Heart left ventricle (tissue), 16 donors: ENCODE measurements at places on chromosomes 1 and 21. TPM values are rescaled to one million over a fixed set of nuclear protein-coding genes. Genes with fewer than 3 reads are reported as not detected.

The MRPL39 gene
- 69.3 TPM for polyA plus RNA-seq

The KCNA2 gene
- 0.19 TPM for polyA plus RNA-seq

The CATSPERE gene
- polyA plus RNA-seq: 0.11 TPM

The CYP4A11 gene
- 0.06 TPM for polyA plus RNA-seq

The ATP1A4 gene
- polyA plus RNA-seq: not detected

The CYYR1 gene
- polyA plus RNA-seq: 21.9 TPM

The GBP3 gene
- 2.4 TPM for polyA plus RNA-seq

The GADD45A gene
- polyA plus RNA-seq: 57.3 TPM

The CRYBG2 gene
- not detected for polyA plus RNA-seq

DNA sequence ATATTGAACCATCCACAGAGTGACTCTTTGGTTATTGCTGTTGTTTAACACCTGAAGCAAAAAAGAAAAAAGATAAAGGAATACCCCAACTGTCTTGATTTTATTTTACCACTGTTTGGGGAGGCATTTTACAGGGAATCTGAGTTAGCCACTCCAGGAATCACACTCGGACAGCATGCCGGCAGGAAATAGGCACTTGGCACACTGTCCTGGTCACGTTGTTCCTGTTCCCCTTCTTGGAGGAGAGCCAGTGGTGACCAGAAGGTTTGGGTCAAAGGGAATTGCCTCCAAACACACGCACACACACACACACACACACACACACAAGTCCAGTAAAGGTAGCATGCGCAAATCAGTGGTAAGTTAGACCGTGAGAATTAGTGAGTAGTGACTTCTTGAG is 13.8 kb downstream of the RGS4 start:
- peak; percentile 37 for DNase-seq

GRCh38 chr21:43997766-43998742 is 14.1 kb upstream of the TRAPPC10 start:
- DNase-seq: no peak

GRCh38 chr1:61323681-61324328 is 241.4 kb downstream of the NFIA start:
- DNase-seq: no peak

- DNase-seq: no peak
Observed at GRCh38 chr1:177812144-177812543, 157.7 kb downstream of the SEC16B start.

GRCh38 chr1:161285521-161285920 is 24.2 kb downstream of the MPZ start:
- DNase-seq: no peak

DNA sequence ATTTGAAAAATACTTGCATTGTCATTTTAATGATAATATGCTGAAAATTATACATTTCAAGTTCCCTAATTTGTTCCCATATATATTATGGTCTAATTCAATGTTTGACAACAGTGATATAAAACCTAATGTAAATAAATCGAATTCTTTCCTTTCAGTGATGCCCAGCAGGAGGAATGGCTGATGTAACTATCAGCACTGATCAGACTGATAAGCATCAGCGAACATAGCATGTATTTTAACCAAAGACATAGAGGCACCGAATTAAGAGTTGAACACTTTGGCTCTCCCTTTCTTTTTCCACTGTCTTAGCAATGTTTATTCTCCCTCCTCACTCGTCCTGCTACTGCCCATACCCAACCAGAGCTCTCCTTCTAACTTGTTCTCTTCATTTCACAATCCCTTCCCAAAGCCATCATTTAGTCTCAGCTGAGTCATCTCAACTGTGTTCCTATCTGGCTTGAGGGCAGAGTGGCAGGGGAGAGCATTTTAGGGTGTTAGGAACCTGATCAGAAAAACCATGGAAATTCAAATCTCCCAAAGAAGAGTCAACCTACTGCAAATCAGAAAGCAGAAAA is 58.8 kb upstream of the C1orf115 start:
- DNase-seq: no peak

DNA sequence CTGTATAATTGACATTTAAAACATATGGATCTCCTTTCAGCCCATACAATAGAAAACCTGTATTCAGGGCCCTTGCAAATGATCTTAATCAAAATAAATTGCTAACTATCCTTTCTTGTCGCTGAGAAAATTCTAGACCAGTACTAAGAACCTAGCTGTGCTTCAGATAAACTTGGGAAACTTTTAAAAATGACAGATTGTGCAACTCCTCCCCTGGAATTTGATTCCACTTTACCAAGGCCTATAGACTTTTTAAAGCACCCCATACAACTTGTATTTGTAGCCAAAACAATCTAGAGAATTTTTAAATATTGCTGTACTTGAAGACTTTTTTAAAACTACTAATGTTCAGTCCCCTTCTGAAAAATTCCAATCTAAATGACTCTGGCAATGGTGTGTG is 51.6 kb downstream of the ZNF644 start:
- DNase-seq: no peak

GRCh38 chr1:59976194-59977074 is 49.9 kb upstream of the CYP2J2 start:
- DNase-seq: peak; percentile 64

GRCh38 chr1:29338908-29339575 is 102.7 kb downstream of the PTPRU start:
- DNase-seq: no peak

DNA sequence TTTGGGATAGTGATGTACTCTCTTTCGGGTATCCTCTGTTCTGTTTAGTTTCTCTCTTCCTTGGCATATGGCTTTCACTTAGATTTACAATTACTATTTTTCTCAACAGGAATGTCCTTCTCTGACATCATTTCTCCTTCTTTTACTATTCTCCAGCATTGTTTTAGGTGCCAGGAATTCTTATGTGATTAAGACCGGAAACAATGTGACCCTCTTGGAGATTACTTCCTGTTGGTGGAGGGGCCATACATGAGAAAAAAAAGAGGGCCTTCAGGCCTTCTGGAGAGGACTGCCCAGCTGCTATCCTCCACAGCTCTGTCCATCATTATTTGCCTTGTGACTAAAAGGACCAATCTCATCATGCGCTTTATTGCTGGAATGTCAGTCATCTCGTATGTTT is 50.4 kb upstream of the ADAMTS5 start:
- no peak for DNase-seq

GRCh38 chr1:93774707-93775106 is 93.1 kb upstream of the BCAR3 start:
- no peak for DNase-seq

GRCh38 chr1:215276582-215276981 is 194.0 kb downstream of the KCNK2 start:
- DNase-seq: no peak

GRCh38 chr1:14768582-14769304 is 170.3 kb downstream of the KAZN start:
- no peak for DNase-seq

DNA sequence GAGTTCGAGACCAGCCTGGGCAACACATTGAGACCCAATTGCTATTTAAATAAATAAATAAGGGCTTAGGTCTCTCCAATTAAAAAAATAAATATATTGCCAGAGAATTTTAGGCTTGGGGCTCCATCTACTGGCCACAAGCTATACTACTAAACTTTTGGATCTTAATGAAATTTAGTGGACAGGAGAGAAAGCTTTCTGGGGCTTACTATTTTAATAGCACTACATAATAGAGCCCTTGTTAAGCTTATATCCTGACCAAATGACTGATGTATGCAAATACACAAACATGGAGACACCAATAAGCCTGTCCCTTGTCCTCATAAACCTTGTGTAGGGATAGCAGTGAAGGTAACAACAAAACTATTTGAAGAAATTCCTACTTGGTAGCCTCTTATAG is 18.4 kb downstream of the CCT3 start:
- DNase-seq: no peak

GRCh38 chr1:35555601-35556477 is 1.4 kb downstream of the KIAA0319L start:
- no peak for DNase-seq

GRCh38 chr1:39925721-39926342 is 24.1 kb upstream of the MYCL start:
- no peak for DNase-seq

DNA sequence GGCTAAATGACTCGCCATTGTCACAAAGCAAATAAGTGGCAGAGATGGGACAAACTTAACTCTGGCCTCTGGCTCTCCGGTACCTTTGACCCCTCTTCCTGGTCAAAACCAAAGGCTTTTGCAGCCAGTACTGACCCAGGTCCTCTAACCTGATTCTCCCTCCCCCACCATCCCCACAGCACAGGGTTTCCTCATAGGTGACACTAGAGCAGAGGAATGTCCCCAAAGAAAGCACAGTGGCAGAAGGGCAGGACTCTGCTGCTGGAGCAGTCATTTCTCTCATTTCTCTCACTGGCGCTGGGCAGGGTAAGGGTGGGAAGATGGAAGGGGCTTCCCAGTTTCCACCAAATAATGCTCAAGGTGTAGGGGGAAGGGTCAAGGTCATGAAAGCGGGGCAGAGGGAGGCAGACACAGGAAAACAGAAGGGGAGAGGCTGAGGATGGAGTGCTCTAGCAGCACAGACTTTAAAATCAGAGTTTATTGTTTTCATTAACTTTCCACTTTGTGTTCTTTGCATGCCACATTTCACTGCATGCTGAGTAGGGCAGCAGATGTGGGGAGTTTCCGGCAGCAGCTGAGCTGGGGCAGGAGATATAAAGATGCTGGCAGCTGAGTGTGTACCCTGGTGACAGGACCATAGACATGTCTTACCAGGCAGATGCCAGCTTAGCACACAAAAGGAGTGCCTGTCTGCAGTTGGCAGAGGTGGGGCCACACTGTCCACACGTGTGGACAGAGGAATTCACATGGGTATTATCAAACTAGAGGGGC is 80.5 kb downstream of the FAM78B start:
- DNase-seq: no peak

DNA sequence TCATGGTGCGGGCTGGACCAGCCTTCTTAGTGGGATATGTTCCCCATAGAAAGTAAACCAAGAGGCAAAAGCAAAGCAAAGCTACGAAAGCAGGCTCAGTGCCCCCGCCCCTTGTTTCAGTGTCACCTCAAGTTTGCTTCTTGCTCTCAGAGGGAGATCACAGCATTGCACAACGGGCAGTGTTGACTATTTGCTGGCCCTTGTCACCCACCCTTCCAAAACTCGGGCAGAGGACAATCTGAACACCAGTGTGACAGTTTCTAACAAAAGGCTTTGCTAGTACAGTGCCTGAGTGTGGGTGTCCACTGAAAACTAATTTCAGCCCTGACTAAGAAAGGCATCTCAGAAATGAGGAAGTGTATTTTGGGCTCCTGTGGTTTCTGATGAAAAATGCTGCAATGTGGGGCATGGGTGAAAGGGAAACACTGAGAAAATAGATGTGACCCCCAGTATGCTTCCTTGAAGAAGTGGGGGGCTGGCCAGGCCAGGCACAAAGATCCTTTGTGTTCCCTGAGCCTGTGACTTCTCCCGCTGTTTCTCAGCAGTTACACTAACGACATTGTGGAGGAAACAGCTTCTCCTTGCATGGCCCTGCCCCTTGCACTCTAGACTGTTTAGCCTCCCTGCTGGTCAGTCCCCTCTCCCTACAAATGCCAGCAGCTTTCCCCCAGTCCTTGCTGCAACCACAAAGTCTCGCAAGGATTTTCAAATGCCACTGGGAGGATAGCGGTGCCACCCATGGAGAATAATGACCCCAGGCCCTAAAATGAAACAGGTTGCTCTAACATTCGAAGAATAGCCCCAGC is 33.3 kb upstream of the KCNE1 start:
- DNase-seq: no peak

- DNase-seq: no peak
Observed at GRCh38 chr1:19153169-19153568, 56.9 kb downstream of the UBR4 start.

- peak; percentile 68 for DNase-seq
Observed at GRCh38 chr1:221612047-221612777, 129.7 kb downstream of the DUSP10 start.

DNA sequence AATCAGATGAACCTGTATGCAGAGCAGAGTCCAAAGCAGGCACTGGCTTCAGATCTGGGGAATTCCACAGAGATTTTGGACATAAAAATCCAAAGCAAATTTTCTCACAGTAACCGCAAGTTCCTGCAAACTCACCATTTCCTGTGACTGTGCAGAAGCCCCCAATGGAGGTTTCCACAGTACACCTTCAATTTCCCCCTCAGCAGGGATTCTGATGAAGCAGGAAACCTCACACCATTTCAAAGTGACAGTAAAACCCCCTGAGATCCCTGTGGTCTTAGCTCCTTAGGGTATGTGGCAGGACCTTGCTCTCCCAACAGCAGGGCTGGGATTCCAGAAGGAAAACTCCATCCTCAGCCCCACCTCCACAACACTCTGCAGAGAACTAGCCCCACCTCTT is 6.0 kb upstream of the TGFBR3 start:
- no peak for DNase-seq

GRCh38 chr1:40276122-40276521 is 18.1 kb downstream of the ZMPSTE24 start:
- no peak for DNase-seq

- DNase-seq: no peak
Observed at GRCh38 chr1:115051850-115052249, 22.2 kb downstream of the TSHB start.

DNA sequence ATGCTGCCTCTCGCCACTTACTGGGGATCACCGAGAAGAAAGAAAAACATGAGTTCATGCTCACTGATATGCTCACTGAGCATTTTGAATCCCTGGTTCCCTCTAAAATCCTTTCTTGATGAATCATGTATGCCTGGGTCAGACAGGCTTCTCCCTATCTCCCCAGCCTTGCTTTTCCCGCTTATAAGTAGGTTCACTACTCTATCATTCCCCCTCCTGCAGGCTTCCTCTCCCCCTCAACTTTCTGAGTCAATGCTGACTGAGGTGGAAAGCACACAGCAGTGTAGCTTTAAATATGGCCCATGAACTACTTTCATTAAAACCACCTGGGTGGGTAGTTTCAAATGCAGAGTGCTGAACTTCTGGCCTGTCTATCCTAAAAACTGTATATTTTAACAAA is 41.7 kb downstream of the FMO4 start:
- no peak for DNase-seq

DNA sequence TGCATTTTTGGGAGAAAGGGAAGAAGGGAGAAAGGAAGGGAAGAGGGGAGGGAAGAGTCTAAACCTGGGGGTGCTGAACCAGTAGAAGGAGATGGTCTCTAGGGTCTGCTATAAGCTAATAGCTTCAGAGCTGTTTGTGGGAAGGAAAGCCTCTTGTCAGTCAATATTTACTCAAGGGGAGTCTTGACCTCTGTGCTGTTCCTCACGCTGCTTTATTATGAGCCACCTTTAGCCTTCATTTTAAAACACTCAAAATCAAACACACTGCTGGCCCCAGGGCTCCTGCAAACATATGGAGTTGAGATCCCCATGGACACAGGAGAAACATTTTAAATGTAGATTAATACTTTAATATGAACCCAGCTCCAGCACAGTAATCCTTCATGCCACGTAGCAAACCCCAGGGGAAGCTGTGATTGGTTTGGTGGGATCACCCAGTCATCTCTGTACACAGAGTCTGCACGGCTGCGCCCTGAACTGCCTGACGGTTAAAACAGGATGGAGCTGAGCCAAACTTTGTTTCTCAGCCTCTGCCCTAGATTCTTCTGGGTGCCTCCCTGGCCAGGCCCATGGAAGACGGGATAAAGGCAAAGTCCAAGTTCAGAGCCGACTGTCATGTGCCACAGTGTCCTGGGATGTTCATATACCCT is 40.2 kb upstream of the VWA5B1 start:
- no peak for DNase-seq

- peak; percentile 8 for DNase-seq
Observed at GRCh38 chr21:46250146-46250725, 21.7 kb upstream of the LSS start.
